ENCODE measurements at places on chromosomes 2 and 18. TPM values are rescaled to one million over a fixed set of nuclear protein-coding genes. Genes with fewer than 3 reads are reported as not detected.

Gene LBH
- 12.3 TPM for total RNA-seq

Gene ANKAR
- 8.7 TPM for total RNA-seq

Gene TRMT61B
- total RNA-seq: 13.5 TPM

Gene RAB27B
- not detected for total RNA-seq

Gene C2orf49
- total RNA-seq: 18.2 TPM

Gene FAM110C
- 0.13 TPM for total RNA-seq

Gene WIPF1
- 7.3 TPM for total RNA-seq

Gene DNER
- total RNA-seq: 0.82 TPM

Gene WDR43
- 110 TPM for total RNA-seq

Gene TWIST2
- total RNA-seq: 0.16 TPM

Gene TRIB2
- 12.6 TPM for total RNA-seq

Gene PDE1A
- total RNA-seq: 0.16 TPM

Gene RIT2
- not detected for total RNA-seq

Gene SF3B1
- 233 TPM for total RNA-seq

Gene FABP1
- not detected for total RNA-seq

Gene POTEC
- not detected for total RNA-seq

Gene FSHR
- not detected for total RNA-seq

Gene SLC9A4
- total RNA-seq: under 0.01 TPM

Gene NFATC1
- 4.2 TPM for total RNA-seq

Gene CD207
- total RNA-seq: 0.16 TPM

Gene TEX44
- total RNA-seq: not detected

Gene NPAS2
- 1.1 TPM for total RNA-seq

Gene ELAC1
- 4.7 TPM for total RNA-seq

Gene CD8B2
- not detected for total RNA-seq

Gene STEAP3
- 8.6 TPM for total RNA-seq

Gene UGT1A3
- not detected for total RNA-seq

Gene TMEM17
- total RNA-seq: 0.65 TPM

Gene AUP1
- total RNA-seq: 104 TPM

Gene RUFY4
- total RNA-seq: not detected

Gene SLC5A6
- total RNA-seq: 10.7 TPM

Gene TRAF3IP1
- total RNA-seq: 6.6 TPM

Gene SGPP2
- total RNA-seq: not detected

Gene LIPG
- 3.4 TPM for total RNA-seq

Gene CNDP2
- total RNA-seq: 165 TPM

Gene RAX
- total RNA-seq: not detected

Gene TUBA3E
- not detected for total RNA-seq

Gene AP1S3
- total RNA-seq: 2.3 TPM
